SJSA1 (cell line): ENCODE measurements at places on chromosomes 7 and 10. TPM values are rescaled to one million over a fixed set of nuclear protein-coding genes. Genes with fewer than 3 reads are reported as not detected.

Gene COPS6
- 56.4 and 111 TPM in 2 replicates for total RNA-seq

Gene NUP42
- total RNA-seq, result 41.7 and 56.2 TPM in 2 replicates

GRCh38 chr10:101611096-101611905 is 23.2 kb downstream of the DPCD start:
- peaks cover 27% of the 10 kb centered on the region for H3K36me3 ChIP-seq
- H3K4me3 ChIP-seq, result no peak overlapping the region
- H3K4me1 ChIP-seq, result peaks cover 12% of the 10 kb centered on the region
- no peak overlapping the region for H3K27ac ChIP-seq
- no peaks in the 10 kb centered on the region for H3K27me3 ChIP-seq

DNA sequence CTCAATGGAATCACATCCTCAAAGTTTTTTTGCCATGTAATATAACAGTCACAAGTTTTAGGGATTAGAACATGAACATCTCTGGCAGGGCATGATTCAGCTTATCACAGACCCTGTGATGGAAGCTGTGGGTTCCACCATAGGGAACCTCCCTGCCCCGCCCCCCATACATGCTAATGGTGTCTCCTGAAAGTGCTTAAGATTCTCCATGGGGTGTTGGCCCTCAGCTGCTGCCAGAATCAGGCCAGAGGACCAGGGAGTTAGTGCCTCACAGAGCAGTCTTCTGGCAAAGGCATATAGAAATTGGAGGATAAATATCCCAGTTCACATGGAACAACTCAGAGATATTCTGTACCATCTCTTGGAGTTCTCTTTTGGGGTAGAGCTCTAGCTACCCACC is 119.4 kb downstream of the RAB11FIP2 start:
- H3K27me3 ChIP-seq, result no peaks in the 10 kb centered on the region
- no peak for DNase-seq
- no peaks in the 10 kb centered on the region for H3K4me1 ChIP-seq
- H3K27ac ChIP-seq, result no peak overlapping the region
- H3K4me3 ChIP-seq, result no peak overlapping the region
- H3K36me3 ChIP-seq, result no peaks in the 10 kb centered on the region
